ENCODE measurements at places on chromosomes 11 and 22. TPM values are rescaled to one million over a fixed set of nuclear protein-coding genes. Genes with fewer than 3 reads are reported as not detected.

- no peak overlapping the region for H3K27ac ChIP-seq
- H3K4me3 ChIP-seq, result no peak overlapping the region
- H3K36me3 ChIP-seq, result no peaks in the 10 kb centered on the region
- H3K4me1 ChIP-seq, result no peaks in the 10 kb centered on the region
- no peaks in the 10 kb centered on the region for H3K27me3 ChIP-seq
Observed at GRCh38 chr11:6962673-6963072, 36.4 kb downstream of the ZNF215 start.

DNA sequence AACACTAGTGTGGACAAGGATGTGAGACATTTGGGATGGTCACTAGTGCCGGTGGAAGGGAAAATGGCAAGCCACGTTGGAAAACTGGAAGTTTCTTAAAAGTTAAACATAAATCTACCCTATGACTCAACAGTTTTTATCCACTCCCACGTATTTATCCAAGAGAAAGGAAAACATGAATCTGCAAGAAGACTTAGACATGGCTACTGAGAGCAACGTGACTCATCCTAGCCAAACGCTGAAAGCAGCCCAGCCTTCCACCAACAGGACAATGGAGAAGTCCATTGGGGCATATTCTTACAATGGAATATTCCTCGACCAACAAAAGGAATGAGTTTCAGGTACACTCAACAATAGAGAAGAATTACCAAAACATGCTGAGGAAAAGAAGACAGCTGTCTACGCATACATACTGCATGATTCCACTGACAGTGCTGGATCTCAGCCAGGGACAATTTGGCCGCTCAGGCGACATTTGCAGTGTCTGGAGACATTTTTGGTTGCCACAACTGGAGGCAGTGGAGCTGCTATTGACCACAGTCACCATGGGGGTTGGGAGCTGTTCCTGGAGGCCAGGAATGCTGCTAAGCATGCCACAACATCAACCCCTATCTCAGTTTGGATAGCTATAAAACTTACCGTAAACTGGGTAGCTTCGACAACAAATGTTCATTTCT lies 21.2 kb downstream of the SYT13 start:
- no peaks in the 10 kb centered on the region for H3K36me3 ChIP-seq
- no peak overlapping the region for H3K27ac ChIP-seq
- H3K27me3 ChIP-seq, result peaks cover 5% of the 10 kb centered on the region
- no peak for DNase-seq

DNA sequence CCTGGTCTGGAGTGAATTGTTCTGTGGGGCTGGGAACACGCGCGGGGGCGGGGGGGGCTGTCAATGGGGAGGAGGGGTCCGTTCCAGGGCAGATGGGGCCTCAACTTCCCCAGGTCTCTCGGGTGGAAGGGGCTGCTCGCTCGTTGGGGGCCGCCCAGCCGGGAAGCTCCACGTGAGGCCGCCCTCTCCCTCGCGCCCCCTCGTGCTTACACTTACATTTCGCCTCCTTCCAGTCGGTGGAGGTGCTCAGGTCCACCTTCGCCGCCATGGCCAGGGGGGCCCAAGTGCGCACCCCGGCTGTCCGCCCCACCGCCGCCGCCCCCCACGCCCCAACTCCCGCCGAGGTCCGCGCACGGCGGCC lies 452 bp downstream of the MACROD1 start:
- DNase-seq, result no peak
- H3K27ac ChIP-seq, result peak overlapping the region; percentile 66
- H3K27me3 ChIP-seq, result no peaks in the 10 kb centered on the region
- H3K4me1 ChIP-seq, result no peaks in the 10 kb centered on the region
- peak overlapping the region; percentile 74 for H3K4me3 ChIP-seq

DNA sequence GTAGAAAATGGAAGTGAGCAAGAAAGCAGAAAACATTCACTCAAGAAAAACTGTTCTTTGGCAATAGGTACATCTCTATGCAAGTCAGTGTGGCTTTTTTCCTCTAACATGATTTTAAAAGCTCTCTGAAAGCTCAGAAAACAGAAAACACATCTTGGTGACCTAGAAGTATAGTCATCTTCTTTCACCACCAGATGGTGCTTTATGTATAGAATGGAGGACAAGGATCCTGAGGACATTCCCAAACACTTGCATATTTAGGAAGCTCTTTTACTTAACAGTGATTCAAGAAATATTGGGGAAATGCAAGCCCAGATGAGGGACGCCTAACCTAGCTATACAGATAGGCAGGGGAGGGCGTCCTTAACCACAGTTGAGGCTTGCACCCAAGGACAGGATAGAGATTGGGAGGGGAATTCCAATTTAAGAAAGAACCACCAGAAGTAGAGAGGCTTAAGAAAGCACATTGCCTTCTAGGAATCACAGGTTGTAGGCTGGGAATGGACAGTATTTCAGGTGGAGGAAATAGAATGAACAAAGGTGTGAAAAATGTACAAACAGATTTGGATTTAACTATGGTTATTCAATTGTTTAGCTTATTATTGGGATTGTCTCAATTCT lies 13.8 kb upstream of the CCDC81 start:
- no peaks in the 10 kb centered on the region for H3K4me1 ChIP-seq
- no peak overlapping the region for H3K4me3 ChIP-seq
- DNase-seq, result no peak
- no peak overlapping the region for H3K27ac ChIP-seq

DNA sequence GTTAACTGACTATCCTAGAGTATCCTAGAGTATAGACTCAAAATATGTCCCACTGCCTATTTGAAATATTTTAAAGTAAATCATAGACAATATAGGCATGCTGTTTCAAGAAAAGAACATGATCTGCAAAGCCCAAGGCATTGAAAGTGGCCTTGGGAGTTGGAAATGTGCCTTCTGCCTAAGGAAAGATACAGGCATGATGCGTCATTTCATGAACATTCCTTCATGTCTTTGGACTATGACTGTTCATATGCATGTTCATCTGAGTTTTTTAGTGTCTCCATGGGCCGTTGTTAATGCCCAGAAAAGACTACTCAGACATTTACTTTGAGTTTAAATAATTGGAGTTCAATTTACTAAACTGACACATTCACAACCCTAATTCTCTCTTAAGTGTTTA lies 69.7 kb upstream of the PRDM11 start:
- H3K27ac ChIP-seq, result no peak overlapping the region
- no peaks in the 10 kb centered on the region for H3K27me3 ChIP-seq
- no peaks in the 10 kb centered on the region for H3K36me3 ChIP-seq
- H3K4me3 ChIP-seq, result no peak overlapping the region

- no peak overlapping the region for H3K4me3 ChIP-seq
- H3K4me1 ChIP-seq, result no peaks in the 10 kb centered on the region
- DNase-seq, result no peak
- H3K36me3 ChIP-seq, result no peaks in the 10 kb centered on the region
- H3K27ac ChIP-seq, result no peak overlapping the region
Observed at GRCh38 chr11:99370549-99371216, 349.9 kb downstream of the CNTN5 start.

The FERMT3 gene
- total RNA-seq, result 110 TPM

Measured in naive thymus-derived CD4-positive, alpha-beta T cell (primary cell).